H9 (cell line): ENCODE measurements at places on chromosomes 2 and 18. TPM values are rescaled to one million over a fixed set of nuclear protein-coding genes. Genes with fewer than 3 reads are reported as not detected.
A peak's percentile ranks its signal among the peaks of the same experiment; 100 is the strongest.

FBXO41 gene
- total RNA-seq = 15.4 and 16.2 TPM in 2 replicates

DNA sequence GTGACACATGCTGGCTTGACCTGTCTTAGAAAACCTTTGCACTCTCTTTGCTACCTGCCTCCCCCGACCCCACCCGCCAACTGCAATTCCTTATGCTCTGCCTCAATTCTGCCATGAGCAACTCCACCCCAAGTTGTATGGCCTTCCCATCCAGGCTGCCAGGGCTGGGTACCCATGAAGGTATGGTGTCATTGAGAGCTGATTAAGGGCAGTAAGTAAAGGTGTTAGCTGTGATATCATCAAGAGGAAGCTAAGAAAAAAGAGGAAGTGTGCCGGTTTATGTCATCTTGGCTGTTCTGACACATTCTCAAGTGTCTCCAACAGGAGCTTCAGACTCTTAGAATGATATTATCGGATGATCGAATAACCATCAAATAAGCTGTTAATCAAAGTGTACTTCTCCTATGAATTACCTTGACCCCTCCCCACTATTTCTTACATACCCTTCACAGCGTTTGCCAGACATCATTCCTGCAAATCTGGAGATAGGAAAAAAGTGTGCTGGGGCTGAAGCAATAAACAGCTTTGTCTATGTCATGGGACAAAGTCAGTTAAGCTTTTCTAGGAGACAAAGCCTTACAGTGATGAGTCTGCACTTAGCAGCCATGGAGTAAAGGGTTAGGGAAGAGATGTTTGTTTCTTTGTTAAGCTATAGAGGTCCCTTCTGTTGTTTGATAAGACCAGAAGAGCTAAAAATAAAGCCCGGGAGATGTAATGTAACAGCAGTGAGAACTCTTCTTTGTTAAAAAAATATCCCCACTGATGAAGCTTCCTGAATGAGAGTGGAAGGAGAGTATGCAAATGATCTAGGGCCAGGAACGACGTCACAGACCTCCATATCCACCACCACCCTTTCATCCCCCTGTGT lies 40.4 kb upstream of the SMAD2 start:
- DNase-seq = no peak

DIPK1C gene
- total RNA-seq = not detected in 2 replicates

- DNase-seq = peak; percentile 83
Measured at GRCh38 chr2:174012347-174013314, 47.5 kb upstream of the SP3 start.

DNA sequence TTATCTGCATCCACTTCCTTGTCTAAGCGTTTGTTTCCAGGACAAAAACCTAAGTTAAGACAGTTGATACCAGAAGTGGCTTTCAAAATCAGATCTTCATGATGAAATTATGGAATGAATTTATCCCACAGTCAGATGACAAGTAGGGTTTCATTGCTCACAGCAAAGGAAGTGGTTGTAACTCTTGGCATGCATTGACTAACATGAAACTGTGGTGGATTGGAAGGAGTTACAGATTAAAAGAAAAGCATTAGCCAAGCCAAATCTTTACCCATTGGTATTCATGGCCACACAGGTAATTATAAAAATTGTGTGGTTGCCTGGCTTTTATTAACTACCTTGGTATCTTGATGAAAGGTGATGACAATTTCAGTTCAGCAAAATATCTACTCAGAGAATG lies 438.0 kb upstream of the NXPH2 start:
- no peak for DNase-seq

- no peak for DNase-seq
Measured at GRCh38 chr2:222734703-222735014, 63.2 kb downstream of the MOGAT1 start.

ABHD1 gene
- 0.31 and 0.61 TPM in 2 replicates for total RNA-seq

SIX3 gene
- 0.35 and 0.55 TPM in 2 replicates for total RNA-seq

TFCP2L1 gene
- total RNA-seq = 1.8 and 1.9 TPM in 2 replicates

DNA sequence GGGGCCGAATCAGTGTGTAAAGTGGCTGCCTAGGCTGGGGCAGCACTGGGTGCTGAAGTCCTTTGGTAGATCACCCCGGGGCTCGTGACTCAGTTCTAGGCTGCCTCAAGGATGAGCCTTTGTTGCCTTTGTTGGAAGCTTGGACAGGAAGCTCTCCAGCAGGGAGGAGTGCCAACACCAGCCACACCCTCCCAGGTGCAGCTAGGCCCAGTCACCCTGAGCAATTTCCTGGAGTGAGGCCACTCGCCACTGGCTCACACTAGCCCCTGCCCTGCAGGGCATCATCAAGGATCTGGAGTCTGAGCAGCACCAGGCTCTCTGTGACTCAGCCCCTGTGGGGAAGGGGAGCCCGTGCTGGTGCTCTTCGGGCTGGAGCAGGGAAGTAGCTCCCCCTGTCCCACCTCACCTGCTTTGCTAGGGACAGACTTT lies 6.7 kb upstream of the SDC1 start:
- peak; percentile 84 for DNase-seq

FTCDNL1 gene
- 0.81 and 2.0 TPM in 2 replicates for total RNA-seq

LIMS2 gene
- total RNA-seq = 5.7 and 5.9 TPM in 2 replicates

DNA sequence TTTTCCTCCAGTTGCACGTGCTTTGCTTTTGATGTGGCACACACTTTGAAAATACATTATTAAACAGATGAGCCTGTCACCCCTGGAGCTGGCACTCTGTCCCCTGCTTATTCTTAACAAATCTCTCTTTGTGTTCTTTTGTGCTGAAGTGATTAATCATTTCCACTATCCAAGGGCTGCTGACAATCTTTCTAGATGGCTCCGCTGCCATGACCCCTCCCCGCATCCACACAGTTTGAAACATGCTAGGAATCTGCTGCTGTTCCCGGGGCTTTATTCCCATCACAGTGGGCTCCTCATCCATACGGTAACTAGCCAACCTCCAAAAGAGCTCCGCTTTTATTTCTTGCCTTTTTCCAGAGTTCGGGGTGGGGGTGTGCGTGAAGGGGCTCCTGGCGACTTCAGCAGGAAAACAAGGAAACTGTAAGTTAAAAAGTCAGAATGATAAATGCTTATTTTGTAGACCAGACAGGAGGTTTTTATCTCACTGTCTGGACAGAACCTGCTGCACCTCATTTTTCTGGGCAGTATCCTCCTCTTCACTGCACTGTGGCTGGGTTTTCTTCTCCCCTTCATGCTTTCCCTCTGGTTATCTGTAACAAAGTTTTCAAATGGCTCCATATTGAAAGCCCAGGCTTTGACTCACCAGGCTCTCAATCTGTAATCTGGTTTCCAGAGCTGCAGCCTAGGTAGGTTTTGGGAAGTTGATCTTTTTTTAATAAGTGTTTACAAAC lies 319.7 kb downstream of the AFF3 start:
- peak; percentile 39 for DNase-seq

C2orf80 gene
- not detected in 2 replicates for total RNA-seq

DNA sequence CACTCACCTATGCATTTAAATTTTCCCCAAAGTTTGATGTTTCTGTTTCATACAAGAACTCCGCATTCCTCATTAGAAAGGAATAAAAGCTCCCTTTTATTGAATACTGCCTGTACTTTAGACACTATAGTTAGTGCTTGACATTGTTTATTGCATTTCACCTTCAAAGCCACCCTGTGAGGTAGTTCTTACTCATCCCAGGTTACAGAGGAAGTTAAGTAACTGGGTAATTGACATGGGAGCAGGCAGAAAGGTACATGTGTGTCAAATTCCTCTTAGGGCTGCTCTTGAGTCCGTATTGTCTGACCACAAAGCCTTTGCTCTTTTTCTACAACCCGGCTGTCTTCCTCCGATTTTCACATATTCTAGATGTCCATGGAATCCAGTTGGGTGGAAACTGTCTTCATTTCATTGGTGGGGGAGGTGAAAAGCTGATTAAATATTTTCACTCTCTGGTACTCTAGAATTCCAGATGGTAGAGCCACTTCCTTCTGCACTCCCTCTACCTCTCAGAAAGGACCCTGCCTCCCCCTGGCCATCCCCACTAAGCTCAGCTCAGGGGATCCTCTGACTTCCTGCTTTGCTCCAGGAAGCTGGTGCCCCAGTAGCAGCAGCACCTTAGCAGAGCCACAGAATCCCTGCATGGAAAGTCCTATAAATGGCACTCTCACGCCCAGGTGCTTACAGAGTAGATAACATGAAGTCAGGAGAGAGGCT lies 319.2 kb downstream of the LRATD1 start:
- no peak for DNase-seq

CHRNG gene
- not detected in 2 replicates for total RNA-seq

DNA sequence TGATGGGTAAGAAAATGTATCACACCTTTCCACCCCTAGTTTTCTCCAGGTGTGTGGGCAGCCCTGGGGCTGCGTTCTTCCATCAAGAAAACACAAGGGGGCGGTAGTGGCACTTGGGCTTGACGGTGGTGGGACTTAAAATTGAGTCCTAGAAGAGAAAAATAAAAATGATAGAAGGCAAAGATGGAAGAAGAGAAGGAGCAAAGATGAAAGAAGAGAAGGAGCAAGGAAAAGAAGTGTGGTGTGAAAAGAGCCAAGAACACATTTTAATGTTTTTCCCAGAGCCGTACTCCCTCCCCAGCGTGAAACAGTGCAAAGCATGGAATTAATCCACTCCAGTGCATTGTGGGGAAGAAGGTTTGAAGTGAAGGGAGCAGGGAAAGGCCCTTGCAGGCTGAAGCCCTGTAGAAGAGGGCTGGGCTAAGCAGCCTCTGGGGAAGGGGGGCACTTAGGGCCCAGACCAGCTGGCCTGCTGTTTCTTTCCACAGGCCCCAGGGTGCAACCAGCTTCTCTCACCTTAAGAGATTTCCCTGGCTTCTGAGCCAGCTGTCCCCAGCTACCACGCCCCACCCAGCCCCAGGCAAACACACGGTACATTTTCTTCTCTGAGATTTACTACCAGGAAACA lies 256.8 kb downstream of the RNF152 start:
- peak; percentile 64 for DNase-seq

GRCh38 chr2:240628808-240629618 lies 3.7 kb downstream of the GPR35 start:
- peak; percentile 24 for DNase-seq

- no peak for DNase-seq
Measured at GRCh38 chr2:82275599-82275998, 1971.0 kb upstream of the LRRTM1 start.

CYRIA gene
- 2.2 and 2.3 TPM in 2 replicates for total RNA-seq
